ENCODE measurements at places on chromosomes 3 and 15.
A peak's percentile ranks its signal among the peaks of the same experiment; 100 is the strongest.

- no peak for DNase-seq
These were observed 251.0 kb upstream of the TLE3 start for GRCh38 chr15:70348581-70349344.

- DNase-seq, result no peak
These were observed 41.8 kb downstream of the IFT122 start for GRCh38 chr3:129481766-129482332.

GRCh38 chr15:65115542-65115941, 542 bp upstream of the UBAP1L start:
- DNase-seq, result no peak

GRCh38 chr15:98896002-98896721, 111.4 kb downstream of the PGPEP1L start:
- DNase-seq, result no peak

DNA sequence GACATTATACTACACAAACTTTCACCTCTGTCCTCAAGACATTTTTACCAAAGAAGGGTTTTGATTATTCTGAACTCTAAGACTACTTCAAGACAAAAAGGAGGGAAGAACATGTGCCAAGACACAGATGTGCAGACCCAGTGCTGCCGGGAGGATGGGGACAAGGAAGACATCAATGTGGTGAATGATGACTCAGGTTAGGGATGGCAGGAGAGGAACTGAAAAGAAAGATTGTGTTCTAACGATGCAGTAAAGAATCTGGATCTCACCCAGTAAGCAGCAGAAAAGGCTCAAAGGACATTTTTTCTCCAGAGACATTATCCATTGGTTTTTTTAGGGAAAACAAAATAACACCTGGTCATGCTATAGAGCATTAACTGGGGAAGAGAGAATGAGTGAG, 449.9 kb upstream of the NR2F2 start:
- no peak for DNase-seq

GRCh38 chr3:81853431-81853830, 92.0 kb upstream of the GBE1 start:
- DNase-seq, result no peak

DNA sequence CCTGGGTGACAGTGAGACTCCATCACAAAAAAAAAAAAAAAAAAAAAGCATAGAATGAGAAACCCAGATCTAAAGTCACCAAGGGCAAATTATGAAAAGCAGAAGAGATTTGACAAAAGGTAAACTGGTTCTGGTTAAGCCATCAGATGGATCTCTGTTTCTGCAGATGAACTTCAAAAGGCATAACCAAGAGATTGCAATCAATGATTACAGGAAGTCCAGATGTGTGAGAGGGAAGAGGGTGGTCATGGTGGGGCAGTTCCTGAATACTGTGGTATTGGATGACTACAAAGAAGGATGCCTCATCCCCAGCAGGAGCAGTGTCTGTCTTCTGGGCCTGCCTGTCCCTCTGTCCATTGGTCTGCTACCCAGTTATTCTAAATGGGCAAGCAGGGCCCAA, 3.8 kb downstream of the P4HTM start:
- no peak for DNase-seq

DNA sequence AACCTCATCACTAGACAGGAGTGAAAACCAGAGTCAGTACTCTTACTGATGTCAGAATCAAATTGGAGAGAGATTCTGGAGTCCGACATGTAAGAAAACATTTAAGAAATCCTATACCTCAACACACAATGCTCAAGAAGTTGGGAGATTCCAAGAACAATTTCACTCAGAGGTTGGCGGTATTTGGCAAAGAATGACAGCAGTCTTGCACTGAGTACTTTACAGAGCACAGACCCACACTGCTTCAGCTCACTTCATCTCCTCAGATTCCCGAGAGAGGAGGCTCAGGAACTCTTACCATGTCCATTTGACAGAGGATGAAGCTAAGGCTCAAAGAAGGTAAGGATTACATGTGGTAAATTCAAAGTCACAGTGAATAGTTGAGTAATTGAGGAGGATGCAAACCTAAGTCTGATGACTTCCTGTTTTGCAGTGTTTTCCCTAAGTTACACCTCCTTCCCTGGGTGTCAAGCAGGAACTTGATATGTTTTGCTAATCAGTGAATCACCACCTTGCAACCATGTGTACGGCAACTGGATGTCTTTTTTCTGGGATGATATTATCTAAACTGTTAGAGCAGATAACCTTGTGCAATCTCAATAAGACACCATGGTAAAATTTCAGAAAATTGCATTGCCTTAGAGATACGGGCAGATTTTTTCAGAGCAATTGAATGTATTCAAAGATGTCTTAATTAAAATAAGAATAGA, 61.3 kb upstream of the MME start:
- DNase-seq, result no peak

DNA sequence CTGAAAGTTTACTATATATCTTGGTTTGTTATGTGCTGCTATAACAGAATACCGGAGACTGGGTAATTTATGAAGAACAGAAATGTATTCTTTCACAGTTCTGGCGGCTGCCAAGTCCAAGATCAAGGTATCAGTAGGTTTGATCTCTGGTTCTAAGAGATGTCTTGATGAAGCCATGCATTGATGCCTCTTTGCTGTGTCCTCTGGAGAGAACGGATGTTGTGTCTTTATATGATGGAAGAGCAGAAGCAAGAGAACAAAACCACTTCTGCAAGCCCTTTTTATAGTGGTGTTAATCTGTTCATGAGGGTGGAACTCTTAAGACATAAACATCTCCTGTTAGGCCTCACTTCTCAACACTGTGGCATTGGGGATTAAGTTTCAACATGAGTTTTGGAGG, 62.7 kb downstream of the TCF12 start:
- DNase-seq, result no peak

DNA sequence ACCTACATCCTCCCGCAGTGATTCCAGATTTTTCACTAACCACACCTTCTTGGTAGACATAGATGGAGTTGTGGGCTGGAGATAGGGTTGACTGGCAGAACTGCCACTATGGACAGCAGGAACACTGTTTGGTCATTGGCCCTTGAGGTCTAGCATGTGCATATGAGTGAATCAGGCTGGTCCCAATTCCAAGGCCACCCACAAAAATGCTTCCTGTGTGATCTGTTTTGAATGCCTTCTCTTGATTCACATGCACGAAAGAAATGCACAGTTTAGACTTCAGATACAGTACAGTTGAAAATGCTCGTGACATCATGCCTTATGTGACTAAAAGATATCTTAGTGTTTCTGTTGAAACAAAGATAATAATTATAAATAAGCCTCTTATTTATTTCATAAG, 285.8 kb upstream of the SEMA6D start:
- no peak for DNase-seq

- peak; percentile 19 for DNase-seq
These were observed 17.9 kb upstream of the EPB42 start for GRCh38 chr15:43238671-43239131.

DNA sequence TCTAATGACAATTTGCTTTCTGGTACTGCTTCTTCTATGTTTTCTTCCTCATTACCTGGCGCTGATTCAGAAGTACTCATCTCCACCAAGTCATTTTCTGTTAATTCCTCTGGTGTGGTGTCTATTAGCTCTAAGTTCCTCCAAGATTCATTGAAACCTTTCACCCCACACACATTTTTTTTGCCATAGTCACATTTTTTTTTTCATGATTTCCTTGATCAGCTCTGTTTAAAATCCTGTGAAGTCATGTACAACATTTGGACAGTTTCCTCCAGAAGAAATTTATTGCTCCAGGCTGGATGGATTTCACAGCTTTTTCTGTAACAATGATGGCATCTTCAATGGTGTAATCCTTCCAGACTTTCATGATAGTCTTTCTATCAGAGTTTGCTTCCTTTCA, 243.2 kb upstream of the VEPH1 start:
- DNase-seq, result no peak

DNA sequence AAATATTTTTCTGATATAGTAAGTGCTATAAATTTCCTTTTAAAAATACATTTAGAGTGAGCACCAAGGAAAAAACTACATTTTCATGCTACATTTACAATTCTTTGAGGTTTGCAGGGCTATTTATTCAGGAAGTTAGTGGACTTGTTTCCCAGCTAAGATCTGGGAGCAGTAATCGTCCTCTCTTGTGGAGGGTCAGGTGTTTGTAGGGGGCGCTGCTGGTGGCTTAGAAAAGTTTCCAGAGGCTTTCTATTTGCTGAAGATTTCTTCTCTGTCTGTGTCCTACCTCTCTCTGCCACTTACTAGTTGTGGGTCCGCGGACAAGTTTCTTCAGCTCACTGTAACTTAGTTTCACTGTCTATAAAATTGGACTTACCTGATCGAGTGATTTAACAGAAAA, 163.9 kb downstream of the PEX5L start:
- DNase-seq, result no peak

DNA sequence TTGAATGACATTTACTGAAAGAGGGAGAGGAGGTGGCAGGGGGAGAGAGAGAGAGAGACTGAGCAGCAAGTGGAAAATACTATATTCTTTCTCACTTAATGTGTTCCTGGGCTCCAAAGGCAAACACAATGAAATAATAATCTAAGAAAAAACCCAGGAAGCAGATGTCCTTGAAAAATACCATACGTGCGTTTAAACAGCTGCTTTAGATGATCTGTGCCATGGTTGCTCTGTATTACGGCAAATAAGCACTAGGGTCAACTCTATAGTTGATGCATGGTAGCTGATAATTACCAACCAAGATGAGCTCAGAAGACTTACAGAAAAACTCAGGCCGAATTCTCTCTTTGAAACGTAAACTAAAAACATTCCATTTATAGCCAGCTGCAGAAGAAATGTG, 410.3 kb upstream of the TBL1XR1 start:
- no peak for DNase-seq

- no peak for DNase-seq
These were observed 32.0 kb downstream of the AP4E1 start for GRCh38 chr15:50940506-50940905.

DNA sequence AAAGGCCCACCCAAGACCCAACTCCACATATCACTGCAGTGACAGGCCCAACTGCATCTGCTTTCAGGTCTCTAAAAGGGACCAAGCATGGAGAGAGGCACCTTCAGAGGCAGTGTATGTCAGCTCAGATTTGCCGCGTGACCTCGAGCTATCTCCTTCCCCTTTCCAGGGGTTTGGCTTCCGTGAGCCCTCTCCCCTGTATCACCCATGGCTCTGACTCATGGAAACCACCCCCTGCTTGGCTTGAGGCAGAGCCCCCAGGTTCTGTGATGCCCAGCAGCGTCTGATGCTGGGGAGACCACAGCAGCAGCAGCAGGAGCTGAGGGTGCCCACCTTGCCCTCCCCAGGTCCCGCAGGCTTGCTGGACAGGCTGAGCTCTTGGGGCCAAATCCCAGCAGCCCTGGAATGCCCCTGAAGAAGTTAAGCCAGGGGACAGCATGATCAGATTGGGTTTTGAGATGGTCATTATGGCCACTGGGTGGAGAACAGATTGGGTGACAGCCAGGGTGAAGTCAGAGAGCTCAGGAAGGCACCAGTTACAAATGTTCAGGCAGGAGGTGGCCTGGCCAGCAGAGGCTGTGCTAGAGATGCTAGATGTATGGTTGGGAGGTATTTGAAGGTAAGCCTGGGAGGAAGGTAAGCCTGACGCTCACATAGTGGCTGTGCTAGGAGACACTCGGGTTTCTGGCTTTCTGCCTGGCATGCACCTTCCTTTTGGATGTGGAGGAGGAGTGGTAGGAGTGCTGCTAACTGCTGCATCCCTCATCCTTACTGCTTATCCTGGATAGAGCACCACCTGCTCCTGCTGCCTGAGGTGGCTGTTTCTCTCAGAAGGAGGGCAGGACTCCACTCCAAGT, 42.9 kb downstream of the FGD5 start:
- DNase-seq, result no peak

GRCh38 chr3:11739706-11740105, 96.0 kb upstream of the VGLL4 start:
- DNase-seq, result peak; percentile 86

DNA sequence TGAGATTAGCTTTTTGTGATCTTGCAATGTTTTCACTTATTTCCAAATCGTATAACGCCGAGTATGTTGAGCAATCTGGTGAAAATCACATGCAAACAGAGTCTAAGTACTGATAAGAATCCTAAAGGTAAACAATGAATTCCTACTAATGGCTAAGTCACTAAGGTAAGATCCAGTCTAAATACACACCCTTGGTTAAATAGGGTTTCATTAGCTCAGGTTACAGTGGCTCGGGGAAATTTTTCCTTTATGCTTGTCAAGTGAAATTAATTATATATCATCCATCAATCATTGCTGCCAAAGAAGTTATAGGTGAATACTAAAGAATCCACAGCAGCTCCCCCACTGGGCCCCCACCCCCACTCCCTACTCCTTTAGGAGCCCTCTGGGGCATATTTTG, 139.3 kb downstream of the SOX2 start:
- no peak for DNase-seq

DNA sequence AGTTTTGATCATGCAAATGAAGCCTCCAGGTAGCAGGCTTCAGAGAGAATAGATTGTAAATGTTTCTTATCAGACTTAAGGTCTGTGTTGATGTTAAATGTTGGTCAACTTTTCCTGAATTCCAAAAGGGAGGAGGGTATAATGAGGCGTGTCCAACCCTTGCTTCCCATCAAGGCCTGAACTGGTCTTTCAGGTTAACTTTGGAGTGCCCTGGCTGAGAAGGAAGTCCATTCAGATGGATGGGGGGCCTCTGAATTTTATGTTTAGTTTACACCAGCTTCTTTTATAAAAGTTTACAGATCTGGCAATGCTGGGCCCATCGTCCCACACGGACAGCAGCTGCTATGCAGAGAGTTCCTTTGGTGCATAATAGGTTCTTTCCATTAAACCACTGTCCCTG, 8.9 kb downstream of the CCDC13 start:
- DNase-seq, result no peak

DNA sequence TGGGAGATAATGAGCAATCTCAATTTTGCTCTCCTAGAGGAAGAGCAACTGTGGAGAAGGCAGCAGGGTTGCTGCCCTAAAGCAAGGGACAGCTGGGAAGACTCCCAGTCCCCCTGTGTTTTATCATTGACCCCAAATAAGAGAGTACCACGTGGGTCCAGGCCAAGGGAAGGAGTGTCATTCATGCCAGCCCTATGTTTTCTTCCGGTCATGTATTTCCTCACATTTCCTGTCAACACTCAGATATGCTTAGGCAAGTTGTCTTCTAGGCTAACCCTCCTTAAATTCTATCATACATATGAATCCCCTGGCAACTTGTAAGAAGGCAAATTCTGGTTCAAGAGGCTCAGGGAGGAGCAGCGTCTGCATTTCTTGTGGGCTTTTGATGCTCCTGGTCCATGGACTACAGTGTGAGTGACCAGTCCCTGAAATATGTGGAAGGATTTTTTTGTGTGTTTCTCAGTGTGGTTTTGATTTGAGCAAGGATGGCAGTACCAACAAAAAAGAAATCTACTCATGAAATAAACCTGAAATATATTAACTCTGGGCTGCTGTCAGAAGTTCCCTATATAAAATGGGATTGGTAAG, 31.9 kb upstream of the RPP14 start:
- no peak for DNase-seq
